ENCODE measurements at places on chromosomes 6 and 20. TPM values are rescaled to one million over a fixed set of nuclear protein-coding genes. Genes with fewer than 3 reads are reported as not detected.

- DNase-seq, result peak; percentile 35
These were observed 29.6 kb upstream of the VEGFA start for GRCh38 chr6:43740321-43740960.

DNA sequence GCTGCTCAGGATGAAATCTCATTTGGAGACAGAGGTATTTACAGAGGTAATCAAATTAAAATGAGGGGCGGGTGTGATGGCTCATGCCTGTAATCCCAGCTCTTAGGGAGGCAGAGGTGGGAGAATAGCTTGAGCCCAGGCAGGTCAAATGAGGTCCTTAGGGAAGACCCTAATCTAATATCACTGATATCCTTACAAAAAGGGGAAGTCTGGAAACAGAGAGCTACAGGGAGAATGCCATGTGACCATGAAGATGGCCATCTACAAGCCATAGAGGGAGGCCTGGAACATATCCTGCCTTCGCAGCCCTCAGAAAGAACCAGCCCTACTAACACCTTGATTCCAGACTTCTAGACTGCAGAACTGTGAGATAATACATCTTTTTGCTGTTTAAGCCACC is 8.3 kb downstream of the MTCL3 start:
- no peak for DNase-seq

- no peak for DNase-seq
These were observed 681.0 kb downstream of the C6orf118 start for GRCh38 chr6:164628302-164628931.

DUSP15 gene
- total RNA-seq, result 4.7 TPM

SCUBE3 gene
- 57.6 TPM for total RNA-seq

SAYSD1 gene
- 11.2 TPM for total RNA-seq

COL19A1 gene
- 1.8 TPM for total RNA-seq
